NCI-H526 treated with DMSO at 0.1 percent for 48 hours (cell line): ENCODE measurements at places on chromosomes 11 and 22.

DNA sequence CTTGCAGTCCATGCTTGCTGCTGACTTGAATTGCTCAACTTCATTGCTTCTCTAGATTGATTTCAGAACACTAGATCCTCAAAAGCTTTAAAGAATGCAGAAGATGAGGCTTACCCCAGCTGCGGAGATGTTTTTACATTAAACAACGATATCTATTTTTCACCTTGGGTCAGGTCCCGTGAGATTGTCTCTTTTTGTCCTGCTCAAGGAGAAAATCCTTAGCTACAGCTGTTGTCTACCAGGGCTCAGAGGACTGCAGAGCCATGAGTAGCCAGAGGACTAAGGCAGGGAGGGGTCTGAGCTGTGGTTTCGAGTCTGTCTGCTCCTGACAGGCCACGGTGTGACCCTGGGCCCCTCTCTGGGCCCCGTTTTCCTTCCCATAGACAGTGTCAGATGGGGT lies 51.4 kb downstream of the PKNOX2 start:
- no peak for DNase-seq

DNA sequence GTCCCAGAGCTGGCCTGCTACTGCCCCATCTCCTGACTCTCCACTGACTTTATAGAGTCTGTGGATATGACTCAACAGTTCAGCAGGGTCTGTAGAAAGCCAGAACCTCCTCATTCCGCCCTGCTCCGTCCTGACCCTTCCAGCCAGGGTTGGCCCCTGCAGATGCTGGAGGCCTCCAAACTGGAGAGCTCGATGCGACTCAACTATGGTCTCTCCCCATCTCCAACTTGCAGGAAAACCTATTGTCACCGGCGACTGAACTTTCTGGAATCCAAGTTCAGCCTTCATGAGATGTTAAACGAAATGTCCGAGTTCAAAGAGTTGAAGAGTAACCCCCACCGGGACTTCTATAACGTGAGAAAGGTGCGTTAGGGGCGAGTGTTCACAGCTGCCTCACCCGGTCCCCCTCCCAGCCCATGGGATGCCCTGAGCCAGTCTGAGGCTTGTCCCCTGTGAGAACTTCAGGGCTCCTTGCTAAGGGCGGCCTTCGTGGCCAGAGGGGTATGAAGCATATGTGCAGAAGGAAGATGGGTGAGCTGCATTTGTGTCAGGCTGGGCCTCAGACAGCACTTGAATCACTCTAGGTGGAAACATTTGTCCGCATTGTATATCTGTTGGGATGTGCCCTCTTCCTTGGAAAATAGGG lies 32.1 kb downstream of the AMPD3 start:
- no peak for DNase-seq

- no peak for DNase-seq
Observed at GRCh38 chr11:123797541-123797940, 8.6 kb downstream of the OR6M1 start.

GRCh38 chr11:117193130-117194020 lies 5.8 kb upstream of the TAGLN start:
- no peak for DNase-seq

GRCh38 chr11:121417055-121417551 lies 35.0 kb upstream of the SORL1 start:
- DNase-seq: no peak

DNA sequence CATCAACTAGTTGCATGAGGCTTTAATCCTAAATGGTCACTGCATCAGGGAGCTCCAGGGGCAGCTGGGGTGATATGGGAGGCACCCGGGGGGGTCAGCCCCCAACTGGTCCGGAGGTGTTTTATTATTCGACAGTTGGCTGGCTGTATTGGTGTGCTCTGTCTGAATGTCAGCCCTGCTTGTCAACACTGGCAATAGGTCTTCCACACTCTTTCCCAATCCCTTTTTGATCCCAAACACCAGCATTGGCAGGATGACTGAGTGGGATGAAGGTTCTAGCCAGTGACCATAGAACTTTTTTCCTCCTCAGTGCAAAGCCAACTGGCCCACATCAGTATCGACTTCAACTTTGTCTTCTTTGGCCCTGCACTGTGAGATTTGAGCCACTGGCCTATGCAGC lies 8.9 kb upstream of the LDLRAD3 start:
- no peak for DNase-seq

DNA sequence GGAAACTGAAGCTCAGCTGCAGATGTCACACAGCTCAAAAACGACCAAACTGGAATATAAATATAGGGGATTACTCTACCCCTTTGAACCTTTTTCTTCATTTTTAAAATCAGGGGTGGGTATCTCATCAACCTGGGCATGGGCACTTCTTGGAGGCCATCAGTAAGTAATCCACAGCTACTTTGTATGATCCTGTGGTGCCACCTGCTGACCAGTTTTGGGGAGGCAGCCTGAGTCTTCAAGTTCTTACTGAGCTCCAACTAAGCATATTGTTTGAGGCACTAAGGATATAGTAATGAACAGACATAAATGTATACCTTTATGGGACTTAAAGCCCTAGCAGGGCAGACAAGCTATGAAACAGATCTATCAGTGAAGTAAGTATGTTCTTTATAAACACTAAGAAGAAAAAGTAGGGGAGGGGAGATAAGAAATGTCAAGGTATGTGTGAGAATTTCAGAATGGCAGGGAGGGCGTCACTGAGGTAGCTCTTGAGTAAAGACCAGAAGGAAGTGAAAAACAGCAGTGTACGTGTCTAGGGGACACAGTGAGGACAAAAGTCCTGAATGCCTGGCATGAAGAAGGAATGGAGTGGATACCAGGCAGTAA lies 18.4 kb downstream of the TUB start:
- peak; percentile 34 for DNase-seq

DNA sequence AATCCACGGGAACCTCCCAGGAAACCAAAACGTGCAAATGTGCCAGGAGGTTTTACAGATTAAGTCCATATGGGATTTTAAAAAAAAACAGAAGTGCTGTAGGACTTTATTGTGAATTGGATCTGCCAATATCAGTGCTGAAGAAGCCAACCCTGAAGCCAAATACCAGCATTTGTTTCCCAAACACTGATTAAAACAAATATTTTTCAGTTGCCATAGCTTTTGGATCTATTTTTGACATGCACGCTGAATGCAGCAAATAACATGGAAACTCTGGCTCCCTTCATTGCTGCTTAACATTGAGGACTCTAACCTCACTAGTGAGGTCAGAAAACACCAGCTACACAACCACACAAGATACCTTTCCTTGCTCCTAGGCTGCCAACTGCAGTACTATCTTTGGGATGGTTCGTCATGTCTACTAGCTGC lies 28.4 kb upstream of the SIK2 start:
- DNase-seq: no peak

DNA sequence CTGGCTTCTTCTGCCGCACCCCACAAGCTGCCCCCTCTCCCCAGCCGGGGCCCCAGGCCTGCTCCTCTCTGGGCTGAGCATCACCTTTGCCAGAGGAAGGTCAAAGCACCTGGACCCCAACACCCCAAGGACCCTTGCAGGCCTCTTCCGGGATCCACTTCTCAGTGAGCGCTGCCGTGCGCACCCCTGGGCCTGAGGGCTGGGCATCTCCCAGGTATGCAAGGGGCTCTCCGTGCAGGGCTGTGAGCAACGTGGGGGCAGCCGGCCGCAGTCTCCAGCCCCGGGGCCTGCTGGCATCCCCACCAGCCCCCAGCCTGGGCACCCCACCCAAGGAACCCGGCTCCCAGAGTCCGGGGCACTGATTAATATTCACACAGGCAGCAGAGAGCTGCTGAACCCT lies 64.0 kb downstream of the BRD1 start:
- no peak for DNase-seq

GRCh38 chr11:64759722-64760719 lies at the start of gene PYGM:
TSS of gene PYGM (minus strand) at chr11:64759974. CDS start at chr11:64759898, 76 bp downstream.
- no peak for DNase-seq

- DNase-seq: no peak
Observed at GRCh38 chr11:57566905-57567514, 462 bp downstream of the UBE2L6 start.

DNA sequence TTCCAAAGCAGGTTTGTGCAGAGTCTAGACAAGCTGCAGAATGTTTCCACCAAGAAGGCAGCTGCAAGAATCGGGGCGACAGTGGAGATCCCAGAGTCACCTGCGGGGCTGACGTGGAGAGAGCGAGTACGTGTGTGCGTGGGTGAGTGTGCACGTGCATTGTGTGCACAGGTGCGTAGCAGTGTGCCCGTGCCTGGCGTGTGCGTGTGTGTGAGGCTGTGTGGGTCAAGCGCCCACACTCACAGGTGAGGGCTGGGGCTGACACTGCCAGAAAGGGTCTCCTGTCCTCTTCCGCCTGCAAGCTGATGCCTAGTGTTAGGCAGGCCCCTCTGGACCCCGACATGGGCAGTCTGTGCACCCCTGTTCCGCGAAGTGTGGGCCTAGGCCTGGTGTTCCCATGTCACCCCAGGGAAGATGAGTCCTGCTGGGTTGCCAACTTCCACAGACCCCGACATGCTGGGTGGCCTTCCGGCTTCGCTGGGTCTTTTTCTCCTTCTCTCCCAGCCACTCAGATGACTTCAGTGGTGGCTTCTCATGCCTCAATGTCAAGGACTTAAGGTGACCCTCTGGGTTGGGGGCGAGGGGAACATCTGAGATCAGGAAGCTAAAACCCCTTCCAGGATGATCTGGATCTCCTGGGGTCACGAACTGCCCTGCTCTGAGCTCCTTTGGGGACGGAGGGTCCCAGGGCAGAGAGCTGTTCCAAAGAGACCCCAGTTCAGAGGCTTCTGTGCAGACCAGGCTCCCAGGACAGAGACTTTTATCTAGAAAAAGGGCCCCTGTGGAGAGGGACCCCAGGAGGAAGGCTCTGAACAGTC lies 10.4 kb upstream of the SYT8 start:
- no peak for DNase-seq

- DNase-seq: no peak
Observed at GRCh38 chr11:19105011-19105410, 12.0 kb upstream of the ZDHHC13 start.

GRCh38 chr22:27552863-27553262 lies 248.7 kb downstream of the MN1 start:
- DNase-seq: no peak

DNA sequence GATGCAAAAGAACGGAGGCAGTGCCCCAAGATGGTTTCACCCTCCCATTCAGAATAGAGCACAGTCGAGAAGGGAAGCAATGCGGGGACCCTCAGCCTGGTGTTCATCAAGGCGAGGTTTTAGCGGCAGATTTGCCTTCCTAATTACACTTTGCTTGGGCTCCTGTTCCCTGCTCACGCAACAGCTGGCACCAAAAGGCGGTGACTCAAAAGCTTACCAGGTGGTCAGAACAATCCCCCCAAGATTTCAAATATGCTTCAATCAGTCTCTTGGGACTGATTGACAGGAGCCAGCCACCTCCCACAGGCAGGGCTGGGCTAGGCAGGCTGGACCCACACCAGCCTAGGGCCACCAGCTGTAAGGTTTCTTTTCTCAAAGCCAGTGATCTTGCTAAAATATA lies 14.2 kb downstream of the IGSF9B start:
- DNase-seq: no peak

GRCh38 chr11:3890806-3891205 lies 35.3 kb downstream of the STIM1 start:
- DNase-seq: no peak

GRCh38 chr22:39535357-39535725 lies 2.8 kb upstream of the RPS19BP1 start:
- no peak for DNase-seq

DNA sequence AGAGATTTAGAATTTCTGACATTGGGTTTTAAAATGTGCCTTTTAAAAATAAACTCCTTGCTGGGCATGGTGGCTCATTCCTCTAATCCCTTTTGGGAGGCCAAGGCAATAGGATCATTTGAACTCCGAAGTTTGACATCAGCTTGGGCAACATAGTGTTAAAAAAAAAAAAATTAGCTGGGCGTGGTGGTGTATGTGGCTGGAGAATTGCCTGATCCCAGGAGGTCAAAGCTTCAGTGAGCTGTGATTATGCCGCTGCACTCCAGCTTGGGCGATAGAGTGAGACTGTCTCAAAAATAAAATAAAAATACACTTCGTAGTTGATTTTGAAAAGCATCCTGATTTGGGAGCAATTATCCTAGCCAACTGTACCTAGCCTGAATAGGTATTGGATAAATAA lies 3.4 kb upstream of the APLP2 start:
- DNase-seq: no peak

DNA sequence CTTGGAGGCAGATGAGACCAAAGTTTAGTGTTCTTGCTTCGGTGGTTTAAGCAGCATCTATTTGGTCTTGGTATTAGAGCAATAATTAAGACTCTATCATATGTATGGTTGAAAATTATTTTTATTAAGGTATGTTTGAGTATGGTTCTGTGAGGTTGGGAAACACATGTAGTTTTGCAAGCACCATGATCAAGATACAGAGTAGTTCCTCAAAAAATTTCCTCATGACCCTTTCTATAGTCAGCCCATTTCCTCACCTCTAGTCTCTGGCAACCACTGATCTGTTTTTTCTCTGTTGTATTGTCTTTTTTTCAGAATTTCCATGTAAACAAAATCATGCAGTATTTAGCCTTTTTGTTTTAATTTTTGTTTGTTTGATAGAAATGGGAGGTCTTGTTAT lies 18.4 kb downstream of the MTMR3 start:
- DNase-seq: no peak
